ENCODE measurements at places on chromosomes 1 and 21.

GRCh38 chr21:26715878-26716506 is 129.2 kb downstream of the ADAMTS1 start:
- DNase-seq, result peak; percentile 27

DNA sequence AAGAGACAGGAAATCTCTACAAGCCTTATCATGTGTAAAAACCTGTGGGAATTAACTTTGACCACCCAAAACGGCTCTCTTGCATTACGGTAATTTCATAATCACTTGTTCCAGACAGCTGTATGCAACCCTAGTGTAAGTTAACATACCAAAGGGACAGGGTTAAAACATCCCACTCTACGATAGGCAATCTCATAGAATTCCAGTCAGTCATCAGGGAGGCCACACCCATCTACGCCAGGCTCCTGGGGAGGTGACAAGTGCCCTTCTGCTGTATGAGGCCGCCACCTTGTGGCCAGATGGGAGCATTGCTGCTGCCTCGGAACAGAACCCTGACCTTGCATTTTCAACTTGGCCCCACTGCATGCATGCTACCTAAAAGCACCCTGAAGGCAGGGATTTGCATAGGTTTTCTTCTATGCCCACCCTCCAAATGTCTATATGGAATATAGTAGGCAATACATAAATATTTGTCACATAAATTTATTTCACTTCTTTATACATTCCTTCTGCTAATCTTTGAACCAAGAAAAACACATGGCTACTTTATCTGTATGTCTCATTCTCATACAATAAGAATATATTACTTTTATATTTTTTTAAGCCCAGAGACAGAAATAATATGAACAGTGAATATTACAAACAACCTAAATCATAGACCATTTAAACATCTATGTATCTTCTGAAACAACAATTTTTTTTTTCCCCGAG is 12.6 kb downstream of the HSF2BP start:
- peak; percentile 75 for DNase-seq

DNA sequence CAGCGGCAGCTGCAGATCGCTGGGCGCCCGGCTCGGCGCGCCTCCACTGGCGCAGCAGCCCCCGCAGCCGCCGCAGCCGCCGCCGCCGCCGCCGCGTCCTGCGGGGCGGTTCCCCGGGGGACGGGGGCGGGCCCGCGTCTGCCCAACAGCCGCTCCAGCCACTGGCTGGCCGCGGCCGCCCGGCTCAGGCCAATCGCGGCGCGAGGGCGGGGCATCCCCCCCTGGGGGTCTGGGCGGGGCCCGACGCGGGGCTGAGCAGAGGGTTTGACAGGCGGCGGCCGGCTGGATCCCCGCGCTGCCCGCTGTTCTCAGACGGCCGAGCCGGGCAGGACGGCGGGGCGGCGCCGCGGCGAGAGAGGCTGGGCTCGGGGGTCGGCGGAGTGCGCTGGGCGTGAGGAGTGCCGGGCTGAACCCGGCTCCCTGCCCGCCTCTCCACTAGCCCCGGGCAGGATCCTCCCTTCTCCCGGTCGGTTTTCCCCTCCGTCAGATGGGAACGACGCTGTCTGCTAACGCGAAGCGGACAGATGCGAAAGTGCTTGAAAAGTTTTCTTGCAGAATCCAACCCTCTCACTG is at the start of gene GLIS1:
GLIS1 (minus strand) TSS at position 56 of the 573 bp plus-strand sequence. CDS start 1,100 bp downstream, outside the sequence.
- DNase-seq, result peak; percentile 71

- DNase-seq, result no peak
Measured at GRCh38 chr1:1038694-1039093, 18.8 kb downstream of the AGRN start.

DNA sequence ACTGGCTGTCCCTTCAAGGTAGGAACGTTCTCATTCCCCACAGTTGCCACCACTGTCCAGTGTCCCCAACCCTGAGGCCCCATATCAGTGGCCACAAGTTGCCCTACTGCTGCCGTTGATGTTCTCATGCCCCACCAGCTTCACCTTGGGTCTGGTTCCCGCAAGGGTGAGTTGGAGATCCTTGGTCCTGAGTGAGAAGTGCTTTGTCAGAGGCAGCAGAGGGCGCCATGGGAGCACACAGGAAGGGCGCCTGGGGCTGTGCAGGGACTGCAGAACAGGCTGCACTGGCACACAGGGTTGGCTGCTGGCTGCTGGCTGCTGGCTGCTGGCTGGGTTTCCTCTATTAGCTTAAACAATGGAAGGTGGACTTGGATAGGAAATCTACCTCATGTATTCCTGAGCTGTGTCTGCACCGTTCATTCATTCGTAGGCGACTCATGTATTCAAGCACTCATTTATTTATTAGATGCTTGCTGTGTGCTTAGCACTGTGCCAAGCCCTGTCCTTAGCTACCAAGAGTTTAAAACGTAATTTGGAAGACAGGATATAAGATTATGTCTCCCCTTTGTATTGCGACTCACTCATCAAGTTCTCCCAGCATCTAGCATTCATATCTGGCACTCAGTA is 2.1 kb upstream of the S100A9 start:
- DNase-seq, result no peak

Data from amniotic stem cell (primary cell).